ENCODE measurements at places on chromosomes 2 and 18.

GRCh38 chr2:30253873-30254684 lies 22.7 kb downstream of the LBH start:
- DNase-seq: no peak

DNA sequence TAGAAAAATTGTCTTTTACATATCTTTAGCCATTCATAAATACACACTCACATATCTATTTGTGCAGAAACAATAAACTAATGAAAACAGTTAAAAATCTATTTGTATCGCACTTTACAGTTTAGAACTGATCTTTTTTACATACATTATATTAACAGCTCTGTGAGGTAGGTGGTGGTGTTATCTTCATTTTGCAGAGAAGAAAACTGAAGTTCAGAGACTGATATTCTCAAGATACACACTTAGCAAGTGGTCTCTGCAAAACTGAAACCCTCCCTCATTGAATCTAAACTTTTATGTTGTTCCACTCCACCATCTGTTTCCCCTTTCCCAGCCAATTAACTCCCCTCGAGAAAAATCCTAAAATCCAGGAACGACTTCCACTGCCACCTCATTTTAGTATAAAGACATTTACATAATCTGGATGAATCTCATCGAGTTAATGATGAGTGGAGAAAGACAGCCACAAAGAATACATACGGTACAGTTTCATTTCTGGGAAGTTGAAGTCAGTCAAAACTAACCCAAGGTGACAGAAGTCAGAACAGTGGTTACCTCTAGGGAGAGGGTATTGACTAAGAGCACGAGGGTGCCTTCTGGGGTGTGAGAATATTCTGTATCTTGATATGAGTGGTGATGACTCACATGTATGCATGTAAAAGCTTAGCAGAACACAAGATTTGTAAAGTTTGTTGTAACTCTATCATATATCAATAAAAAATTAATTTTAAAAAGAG lies 524.2 kb upstream of the TCF4 start:
- peak; percentile 8 for DNase-seq

DNA sequence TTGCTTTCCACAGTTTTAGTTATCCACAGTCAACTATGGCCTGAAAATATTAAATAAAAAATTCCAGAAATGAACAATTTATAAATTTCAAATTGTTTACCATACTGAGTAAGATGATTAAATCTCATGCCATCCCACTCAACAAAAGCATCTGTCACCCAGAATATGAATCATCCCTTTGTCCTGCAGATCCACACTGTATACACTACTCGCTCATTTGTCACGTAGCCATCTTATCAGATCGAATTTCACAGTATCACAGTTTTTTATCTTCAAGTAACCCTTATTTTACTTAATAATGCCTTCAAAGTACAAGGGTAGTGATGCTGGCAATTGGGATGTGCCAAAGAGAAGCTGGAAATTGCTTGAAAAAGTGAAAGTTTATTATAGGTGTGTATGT lies 291.8 kb upstream of the LRATD1 start:
- no peak for DNase-seq

DNA sequence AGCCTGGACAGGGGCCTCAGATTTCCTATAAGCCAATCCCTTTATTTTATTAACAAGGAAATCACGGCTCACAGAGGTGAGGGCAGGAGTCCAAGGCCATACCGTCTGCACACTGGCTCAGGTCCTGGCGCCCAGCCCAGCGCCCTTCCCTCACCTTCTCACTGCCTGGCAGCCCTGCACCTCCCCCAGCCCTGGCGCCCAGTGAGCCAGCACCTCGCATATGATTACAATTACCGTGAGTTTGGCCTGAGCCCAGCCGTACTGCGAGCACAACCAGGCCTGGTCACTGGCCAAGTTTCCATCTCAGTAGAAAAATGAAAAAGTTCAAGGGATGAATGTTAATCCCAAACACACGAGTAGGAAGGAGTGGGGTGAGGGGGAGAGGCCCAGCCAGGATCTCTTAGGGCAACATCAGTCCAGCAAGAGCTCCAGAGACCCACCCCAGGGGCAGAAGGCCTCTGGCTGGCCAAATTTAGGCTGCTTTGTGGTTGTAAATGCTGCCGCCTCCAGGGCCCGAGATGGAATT lies 68.4 kb downstream of the MCFD2 start:
- DNase-seq: no peak

- no peak for DNase-seq
Measured at GRCh38 chr2:205802065-205802464, 119.8 kb downstream of the NRP2 start.

DNA sequence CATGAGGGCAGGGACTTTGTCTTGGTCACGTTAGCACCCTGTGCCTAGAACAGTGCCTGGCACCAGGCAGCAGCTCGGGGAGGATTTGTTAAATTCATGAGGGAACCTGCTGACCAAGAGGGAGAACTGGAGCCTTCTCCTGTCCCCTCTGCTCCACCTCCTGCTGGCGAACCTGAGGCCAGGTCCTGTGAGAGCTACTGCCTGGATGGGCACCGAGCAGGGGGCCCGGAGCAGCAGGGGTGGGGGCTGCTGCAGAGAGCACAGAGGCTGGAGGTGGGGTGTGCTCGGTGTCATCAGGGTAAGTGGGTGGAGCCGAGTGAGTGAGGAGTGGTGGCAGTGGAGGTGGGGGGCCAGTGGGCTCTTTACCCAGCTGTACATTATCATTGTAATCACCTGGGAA lies 52.1 kb upstream of the FAHD2A start:
- no peak for DNase-seq

- DNase-seq: no peak
Measured at GRCh38 chr2:54289917-54290316, 33.9 kb upstream of the TSPYL6 start.

DNA sequence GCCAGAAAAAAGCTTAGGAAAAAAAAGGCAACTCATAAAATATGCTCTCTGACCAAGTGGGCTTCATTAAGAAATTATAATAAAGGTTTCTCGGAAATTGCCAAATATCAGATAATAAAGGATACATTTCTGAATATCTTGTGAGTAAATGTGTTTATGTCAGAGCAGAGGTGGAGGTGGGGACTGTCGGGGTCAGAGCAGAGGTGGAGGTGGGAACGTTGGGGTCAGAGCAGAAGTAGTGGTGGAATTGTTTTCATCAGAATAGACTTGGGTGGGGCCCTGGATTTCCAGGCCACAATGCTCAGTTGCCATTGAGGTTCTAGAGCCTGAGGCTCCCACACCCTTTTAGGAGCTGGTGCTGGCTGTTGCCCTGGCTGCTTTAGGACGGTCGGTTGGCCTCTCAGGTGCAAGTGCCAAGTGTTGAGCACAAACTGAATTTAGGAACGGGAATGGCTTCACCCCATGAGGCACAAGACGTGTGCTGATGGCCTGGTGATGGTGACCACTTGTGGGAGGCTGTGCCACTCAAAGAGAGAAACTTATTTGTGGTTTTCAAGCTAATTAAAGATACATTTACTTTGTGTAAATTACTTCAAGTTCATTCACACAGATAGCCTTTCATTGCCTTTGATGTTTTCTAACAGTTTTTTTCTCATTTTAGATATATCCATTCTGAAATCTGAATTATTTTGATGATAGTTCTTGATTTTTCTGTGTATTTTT lies 131.5 kb downstream of the ATP9B start:
- DNase-seq: no peak

GRCh38 chr2:106863387-106863786 lies 22.6 kb downstream of the ST6GAL2 start:
- no peak for DNase-seq

DNA sequence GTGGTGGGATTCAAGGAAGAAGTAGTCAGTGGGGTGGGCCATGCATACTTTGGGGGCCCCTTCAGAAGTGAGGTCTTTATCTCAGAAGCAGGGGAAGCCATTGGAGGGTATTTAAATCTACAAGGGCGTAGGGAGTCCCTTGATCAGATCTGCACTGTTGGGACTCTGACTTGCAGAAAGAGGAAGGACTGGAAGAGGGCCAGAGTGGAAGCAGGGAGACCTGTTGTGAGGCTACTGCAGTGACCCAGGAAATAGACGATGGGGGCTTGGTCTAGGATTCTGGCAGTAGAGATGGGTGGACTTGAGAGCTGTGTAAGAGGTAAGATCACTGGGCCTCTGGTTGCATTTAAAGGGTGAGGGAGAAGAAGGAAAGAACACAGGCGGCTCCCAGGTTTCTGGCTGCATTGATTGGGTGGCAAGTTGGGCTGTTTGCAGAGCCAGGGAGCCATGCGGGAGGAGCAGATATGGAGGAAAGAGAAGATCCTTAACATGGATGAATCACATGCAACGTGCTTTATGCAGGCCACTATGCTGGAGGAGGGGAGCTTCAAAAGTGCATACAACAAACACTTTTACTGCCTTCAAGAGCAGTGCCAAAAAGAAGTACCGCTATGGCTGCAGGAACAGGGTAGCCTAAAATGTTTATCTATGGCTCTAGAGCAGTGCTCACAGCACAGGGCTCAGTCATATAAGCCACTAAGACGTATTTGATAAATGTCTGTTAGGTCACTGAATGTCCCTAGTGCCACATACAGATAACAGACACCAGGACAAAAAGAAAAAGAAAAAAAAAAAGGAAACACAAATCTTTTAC lies 2.3 kb downstream of the SFXN5 start:
- DNase-seq: no peak

DNA sequence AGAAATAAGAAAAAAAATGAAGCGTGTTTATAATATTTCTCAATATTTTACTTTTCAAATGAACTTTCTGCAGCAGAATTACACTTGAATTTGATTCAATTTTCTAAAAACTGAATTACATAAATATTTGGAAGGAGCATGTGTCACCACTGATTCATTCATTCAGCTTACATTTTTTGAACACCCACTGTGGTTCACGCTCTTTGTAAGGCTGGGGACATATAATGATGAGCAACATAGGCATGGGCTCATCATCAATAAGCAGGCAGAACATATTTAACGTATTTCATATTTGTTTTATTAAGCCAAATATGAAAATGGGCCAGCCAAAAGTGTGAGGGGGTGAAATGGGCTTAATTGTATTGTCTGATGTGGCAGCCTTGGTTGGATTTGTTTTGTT lies 209.1 kb downstream of the CTNNA2 start:
- no peak for DNase-seq

- no peak for DNase-seq
Measured at GRCh38 chr18:47846431-47846830, 84.0 kb downstream of the SMAD2 start.

DNA sequence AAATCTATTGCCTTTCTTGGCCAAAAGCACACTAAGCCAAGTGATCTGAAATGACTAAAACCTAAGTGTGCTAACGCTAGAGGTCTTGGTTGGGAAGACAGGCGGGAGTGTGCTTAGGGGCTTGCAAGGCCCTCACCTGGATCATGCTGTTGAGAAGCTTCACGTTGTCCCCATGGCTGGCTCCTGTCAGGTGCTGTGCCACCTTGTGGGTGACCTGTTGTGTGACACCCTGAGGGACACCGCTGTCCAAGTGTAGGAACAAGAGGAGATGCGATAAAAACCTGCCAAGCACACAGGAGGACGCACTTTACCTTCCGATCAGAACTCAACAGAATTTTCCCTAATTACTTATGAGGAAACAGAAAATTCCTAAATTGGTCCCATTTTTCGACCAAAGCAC lies 50.8 kb downstream of the EPG5 start:
- DNase-seq: peak; percentile 20

DNA sequence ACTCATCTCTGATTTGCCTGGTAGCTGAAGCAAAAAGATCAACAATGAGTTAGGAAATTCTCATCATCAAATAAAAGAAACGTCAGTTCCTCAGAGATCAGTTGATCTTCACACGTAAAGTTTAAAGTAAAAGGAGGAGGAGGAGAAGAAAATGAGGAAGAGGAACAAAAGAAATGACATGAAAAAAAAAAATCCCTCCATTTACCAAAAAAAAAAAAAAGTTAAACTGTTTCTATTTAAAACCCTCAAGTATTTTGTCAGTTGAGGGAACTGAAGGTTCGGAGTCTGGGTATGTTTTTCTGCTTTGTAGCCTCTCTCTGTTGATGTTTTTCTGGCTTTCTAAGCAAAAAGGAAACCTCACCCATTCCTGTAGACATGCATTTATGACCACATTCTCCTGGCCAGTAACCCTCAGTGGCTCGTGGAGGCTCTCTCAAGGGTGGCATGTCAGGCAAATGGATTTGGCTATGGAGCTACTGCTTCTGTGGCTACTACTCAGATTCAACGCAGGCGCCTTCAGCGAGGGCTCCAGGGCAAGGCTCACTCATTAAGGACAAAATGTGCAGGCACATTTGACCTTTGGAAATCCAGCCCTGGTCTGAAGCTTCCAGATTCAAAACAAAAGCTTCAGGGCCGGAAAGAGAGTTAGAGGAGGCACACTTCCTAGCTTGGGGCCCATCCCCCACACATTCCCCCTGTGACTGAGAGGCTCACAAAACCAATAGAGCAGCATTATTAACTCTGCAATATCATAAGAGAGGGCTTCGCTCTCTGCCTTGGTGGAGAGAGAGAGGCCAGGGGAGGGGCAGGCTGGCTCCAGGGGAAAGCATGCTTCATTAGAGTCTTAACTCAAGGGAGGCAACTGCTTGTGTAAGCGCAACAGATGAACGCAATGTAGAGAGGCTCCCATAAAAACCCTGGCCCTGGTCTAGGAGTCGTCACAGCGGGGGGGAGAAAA lies 22.3 kb downstream of the KLF7 start:
- DNase-seq: peak; percentile 38

DNA sequence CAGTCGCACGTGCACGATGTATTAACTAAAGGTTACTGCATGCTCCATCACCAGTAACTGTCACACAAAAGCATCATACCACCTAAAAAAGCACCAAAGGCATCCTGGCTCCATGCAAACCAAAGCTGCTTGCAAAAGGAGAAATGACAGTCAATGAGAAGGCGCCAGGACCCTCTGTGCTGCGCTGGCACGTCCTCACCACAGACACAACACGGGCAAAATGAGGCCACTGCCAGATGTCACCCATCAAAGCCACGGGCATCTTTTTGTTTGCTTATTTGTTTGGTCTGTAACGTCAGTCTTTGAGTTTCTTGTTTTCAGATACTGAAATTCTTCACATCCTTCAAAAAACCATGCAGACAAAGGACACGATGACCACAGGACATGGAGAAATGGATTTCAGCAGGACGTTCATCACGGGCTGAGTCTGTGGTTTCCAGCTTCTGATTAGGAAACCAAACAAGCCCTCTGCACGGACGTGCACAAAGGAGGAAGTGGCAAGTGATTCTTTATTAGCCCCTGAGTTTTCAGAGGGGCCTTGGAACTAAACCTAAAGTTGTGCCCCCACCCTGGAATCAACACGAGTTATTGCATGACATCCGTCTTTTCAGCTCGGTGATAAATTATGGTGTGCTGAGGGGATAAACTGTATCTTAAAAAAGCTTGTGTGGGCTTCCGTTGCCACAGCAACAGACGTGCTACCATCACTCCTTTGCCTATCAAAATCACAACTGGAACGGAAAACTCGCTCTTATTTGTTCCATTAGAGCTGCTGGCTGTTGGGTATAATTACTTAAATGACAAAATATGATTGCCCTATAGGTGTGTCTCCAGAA lies 181.8 kb downstream of the EIPR1 start:
- no peak for DNase-seq

Measured in stimulated activated naive CD8-positive, alpha-beta T cell treated with anti-CD3 and anti-CD28 coated beads, Interleukin-15, amount 100 ng/mL, for 72 hours (primary cell).